Osteocyte (in vitro differentiated cells): ENCODE measurements at places on chromosomes 4 and X. TPM values are rescaled to one million over a fixed set of nuclear protein-coding genes. Genes with fewer than 3 reads are reported as not detected.

The MTMR8 gene
- 1.4 and 1.5 TPM in 2 replicates for total RNA-seq

DNA sequence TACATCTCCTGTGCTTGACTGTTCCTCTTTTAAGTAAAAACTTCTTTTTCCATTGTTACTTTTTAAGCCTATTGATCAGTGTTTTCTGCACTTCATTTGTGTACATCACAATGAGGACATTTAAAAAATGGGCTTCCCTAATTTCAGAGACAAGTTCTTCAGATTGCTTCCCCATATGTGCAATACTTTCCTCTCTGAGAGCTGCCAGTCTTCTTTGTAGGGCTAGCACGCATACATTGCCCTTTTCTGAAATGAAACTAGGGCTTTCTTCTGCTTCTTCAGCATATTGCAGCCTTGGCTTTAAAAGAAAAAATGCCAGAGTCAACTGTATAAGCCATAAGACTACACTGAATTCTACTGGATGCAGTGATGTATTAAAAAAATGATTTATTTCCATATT, 37.8 kb downstream of the FAT4 start:
- DNase-seq = no peak

- DNase-seq = no peak
Measured at GRCh38 chr4:112859456-112860184, 189.8 kb upstream of the ANK2 start.

- no peak for DNase-seq
Measured at GRCh38 chr4:64613046-64613445, 203.8 kb upstream of the TECRL start.

DNA sequence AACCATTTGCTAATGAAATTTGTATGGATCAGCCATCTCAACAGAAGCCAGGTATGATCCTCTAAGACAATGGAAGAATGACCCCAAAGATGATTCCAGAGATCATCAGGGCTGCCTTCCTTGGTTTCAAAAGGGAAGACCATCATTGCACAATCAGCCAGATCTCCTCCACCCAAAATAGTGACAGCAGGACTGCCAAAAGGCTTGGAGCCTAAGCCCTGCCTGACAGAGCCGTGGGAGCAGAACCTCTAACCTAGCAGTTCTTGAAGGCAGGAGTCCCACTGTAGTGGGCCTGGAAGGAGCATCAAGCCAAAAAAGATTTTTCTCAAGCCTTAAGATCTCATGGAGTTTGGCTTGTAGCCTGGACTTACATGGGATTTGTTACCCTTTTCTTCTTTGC, 226.0 kb downstream of the RASL11B start:
- no peak for DNase-seq

The AMBN gene
- total RNA-seq = not detected in 2 replicates

DNA sequence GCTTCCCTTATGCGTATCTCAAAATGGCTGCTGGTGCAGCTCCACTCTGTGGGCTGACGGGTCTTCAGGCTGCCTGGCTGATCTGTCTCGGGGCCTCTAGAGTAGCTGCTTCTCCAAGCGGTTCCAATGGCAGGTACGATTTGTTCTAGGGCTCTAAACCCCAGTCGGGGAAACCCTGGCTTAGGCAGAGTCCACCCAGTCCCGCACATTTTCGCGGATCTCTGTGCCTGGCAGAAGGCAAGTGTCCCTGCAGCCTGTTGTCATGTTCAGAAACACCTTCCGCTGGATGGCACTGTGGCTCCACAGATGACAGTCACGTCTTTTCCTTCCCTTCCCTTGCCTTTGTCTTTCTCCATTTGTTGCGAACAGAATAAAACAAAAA, 54.4 kb downstream of the NBDY start:
- no peak for DNase-seq

DNA sequence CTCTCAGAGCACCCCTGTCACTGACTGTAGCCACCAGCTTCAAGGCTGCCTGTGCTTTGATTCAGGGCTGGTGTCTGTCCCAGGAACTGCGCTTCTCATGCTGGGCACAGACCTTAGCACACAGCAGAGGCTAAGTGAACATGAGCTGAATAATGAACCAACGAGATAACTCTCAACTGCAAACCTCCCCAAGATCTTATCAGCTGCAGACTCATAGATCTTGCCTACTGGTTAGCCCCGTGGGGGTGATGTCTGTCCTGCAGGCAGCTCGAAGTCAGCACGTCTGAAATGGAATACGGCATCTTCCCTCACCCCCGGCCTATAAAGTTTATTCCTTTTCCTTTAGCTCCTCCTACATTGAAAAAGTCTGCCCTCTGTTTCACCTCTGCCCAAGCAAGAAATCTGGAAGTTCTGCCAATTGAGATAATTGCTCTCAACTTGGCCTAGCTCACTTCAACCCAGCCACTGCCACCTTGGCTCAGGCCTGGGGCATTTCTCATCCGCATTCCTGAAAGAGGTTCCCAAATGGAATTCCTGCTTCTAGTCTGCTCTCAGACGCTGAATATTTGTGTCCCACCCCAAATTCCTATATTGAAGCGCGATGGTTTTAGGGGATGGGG, 73.7 kb downstream of the GATB start:
- DNase-seq = no peak

The MAGEA8 gene
- not detected in 2 replicates for total RNA-seq

The MAGEE2 gene
- total RNA-seq = not detected in 2 replicates

DNA sequence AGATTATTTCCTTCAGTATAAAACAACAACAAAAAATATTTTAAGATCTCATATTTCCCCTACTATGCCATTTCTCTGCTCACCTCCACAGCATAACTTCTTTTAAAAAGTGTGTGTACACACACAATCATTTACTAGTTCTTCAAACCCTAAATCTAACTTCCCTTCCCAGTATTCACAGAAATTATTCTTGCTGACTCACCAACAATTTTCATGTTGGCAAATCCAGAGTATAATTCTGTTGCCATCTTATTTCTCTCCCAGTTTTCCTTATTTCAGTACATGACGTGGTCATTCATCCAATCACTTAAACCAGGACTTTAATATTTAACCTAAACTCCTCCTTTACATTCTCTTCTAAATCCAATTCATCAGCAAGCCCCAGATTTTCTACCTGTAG, 11.4 kb upstream of the RAP1GDS1 start:
- no peak for DNase-seq

The KLB gene
- not detected in 2 replicates for total RNA-seq

GRCh38 chr4:139241784-139242151, 38.3 kb downstream of the MGARP start:
- DNase-seq = peak; percentile 59

The PAGE2B gene
- not detected in 2 replicates for total RNA-seq

GRCh38 chr4:168860827-168861226, 149.2 kb downstream of the CBR4 start:
- no peak for DNase-seq

DNA sequence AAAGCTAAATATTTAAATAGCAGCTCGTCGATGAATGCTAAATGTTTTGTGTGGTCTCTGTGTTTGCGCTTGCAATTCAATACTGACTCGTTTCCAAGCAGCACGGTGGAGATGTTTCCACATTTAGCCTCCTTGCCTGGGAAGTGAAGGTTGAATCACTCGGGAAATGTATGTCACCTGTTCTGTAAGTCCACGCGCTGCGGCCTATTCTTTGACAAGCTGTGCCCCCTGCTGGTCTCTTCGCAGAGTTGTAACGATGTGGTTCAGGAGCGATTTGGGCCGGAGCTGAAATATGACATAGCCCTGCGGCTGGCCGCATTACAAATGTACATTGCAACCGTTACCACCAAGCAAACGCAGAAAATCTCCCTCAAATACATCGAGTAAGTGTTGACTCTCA, 89.6 kb upstream of the PRPS2 start:
- DNase-seq = no peak

GRCh38 chr4:138248058-138248457, 5.9 kb upstream of the SLC7A11 start:
- DNase-seq = no peak

The BTC gene
- total RNA-seq = 0.21 and 0.27 TPM in 2 replicates

The NSG1 gene
- not detected in 2 replicates for total RNA-seq

DNA sequence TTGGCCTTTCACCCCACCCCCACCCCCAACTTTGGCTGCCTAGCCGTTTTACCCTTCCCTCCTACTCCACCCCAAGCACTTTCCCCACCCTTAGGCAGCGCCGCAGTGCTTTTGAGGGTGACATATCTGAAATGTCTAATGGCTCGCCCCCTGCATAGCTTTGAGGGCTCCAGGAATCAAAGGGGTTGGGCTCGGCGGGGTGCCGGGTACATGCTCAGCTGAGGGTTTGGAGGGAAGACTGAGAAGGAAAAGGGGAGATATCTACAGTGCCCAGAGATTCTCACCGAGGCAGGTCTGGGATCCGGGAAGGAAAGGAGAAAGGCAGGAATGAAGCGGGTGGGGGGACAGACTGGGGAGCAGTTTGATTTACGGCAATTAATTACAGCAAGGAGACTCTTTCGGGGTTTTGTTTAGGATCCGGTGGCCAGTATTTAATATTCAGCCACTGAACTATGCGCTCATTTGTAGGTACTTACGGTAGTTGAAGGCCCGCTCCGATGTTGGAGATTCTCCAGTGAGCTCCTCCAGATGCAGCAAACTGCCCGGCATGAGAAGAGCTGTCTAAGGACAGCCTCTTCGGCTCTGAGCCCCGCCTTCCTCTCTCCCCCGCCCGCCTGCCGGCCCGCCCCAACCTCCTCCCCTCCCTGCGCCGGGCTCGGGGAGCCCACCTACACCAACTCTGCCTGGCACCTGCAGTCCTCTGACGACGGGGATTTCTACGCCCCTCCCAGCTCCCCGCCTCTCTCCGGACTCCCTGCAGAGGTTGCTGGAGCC, at the start of gene IGSF1:
Gene IGSF1 (minus strand): TSS at position 569 of the 774 bp plus-strand sequence. CDS start 2,632 bp downstream, outside the sequence.
- DNase-seq = no peak

The ABHD18 gene
- total RNA-seq = 9.5 and 14.9 TPM in 2 replicates

DNA sequence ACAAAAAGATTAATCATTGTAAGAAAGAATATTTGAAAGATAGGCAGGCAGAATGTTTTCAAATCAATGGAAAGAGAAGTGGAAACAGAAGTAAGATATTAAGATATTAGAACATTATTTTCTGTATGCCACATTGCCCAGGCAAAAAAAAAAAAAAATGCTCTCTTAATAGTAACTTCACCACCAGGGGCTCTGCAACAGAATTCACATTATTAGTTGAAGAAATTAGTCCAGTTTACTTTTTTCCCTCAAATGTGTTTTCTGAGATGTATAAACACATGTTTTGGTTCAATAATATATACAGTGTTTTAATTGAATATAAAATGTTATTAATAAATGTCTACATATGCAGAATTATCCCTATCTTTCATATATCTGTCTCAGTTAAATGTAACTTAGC, 78.0 kb upstream of the ADAD1 start:
- no peak for DNase-seq

The RTL3 gene
- 0.18 TPM in 1 of 2 replicates, not detected in the other for total RNA-seq

GRCh38 chrX:118228041-118228440, 111.4 kb upstream of the KLHL13 start:
- DNase-seq = no peak

The PCDH10 gene
- 11.0 and 14.6 TPM in 2 replicates for total RNA-seq

DNA sequence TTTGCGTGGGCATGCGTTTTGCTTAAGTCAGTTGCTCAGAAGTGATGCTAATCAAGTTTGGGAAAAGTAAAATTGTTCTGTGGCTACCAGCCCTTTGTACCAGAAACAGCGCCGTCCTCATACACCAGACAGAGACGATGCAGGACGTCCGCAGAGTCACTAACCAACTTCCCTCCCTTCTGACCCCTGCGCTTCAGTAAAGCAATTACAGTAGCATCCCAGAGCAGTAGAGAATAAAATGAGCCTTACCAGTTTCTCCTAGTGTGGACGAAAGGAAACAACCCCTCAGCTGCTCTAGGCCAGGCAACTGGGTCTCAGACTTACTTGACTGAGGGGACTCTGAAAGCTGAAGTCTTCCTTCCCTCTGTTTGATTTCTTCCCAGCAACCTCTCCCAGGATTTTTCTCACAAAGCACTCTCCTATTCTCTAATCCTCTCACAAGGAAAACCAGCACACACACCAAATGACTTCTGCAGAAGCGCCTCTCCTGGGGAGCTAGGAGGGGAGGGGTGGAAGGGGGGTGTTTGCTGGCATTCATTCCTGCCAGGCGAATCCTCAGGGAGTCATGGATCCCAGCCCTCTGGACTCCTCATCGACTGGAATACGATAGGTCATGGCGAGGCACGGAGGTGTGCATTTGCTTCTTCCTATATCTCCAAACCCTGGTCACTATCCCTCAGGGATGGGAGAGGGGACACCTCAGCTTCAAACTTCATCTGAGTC, 56.0 kb upstream of the MID1 start:
- no peak for DNase-seq

- no peak for DNase-seq
Measured at GRCh38 chrX:10577853-10578252, 42.5 kb downstream of the MID1 start.

GRCh38 chrX:119647089-119647488, 40.9 kb upstream of the NKRF start:
- DNase-seq = no peak

The GATA1 gene
- not detected in 2 replicates for total RNA-seq

DNA sequence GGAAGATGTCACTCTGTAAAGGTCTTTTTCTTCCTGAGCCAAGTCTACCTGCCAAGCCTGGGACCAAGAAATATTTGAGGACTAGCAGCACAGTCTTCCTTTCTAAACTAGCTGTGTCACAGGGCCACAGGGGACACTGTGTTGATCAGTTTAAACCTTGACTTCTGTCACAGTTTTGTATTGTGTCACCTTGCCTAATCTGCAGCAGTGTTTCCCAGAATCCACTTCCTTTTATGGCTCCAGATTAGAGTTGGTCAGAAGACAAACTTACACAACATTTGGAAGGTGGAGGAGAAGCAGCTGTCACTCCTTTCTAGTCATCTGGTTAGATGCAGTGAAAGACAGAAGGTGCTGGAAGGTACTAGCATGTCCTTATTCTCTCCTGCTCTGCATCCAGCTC, 143.1 kb upstream of the BCOR start:
- no peak for DNase-seq

The GYPB gene
- total RNA-seq = not detected in 2 replicates

- no peak for DNase-seq
Measured at GRCh38 chr4:76989391-76990061, 40.0 kb downstream of the SEPTIN11 start.

GRCh38 chr4:40586034-40586433, 43.6 kb downstream of the RBM47 start:
- no peak for DNase-seq

DNA sequence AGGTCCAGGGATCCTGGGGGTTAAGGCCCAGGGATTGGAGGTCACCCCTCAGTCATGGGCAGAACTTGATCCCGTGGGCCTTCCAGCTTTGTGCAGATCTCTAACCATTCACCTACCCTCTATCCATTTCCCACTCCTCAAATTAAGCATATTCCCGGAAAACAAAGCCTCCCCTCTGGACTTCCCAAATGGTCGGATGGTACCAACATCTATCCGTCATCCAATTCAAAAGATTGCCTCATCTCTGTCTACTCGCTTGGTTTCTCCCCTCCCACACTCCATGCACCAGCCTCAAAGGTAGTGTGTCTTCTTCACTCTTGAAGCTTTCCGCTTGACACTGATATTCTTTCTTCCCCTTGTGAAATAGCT, 473 bp upstream of the BCLAF3 start:
- DNase-seq = no peak

DNA sequence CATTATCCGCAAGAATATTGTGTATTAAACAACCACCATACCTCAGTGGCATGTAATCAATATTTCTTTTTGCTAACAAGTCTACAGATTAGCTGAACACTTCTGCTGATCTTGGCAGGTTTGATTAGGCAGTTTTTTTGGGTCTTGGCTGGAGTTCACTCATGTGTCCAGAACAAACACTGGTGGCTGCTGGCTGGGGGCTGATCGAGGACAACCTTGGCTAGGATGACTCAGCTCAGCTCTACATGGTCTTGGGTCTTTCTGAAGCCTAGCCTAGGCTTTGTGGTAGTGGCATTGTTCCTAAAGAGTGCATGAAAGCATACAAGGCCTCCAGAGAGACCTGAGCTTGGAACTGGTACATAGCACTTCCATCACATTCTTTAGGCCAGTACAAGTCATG, 41.1 kb downstream of the PPEF1 start:
- no peak for DNase-seq
